Esophagus muscularis mucosa (tissue), 4 donors: ENCODE measurements at places on chromosomes 16 and 17. TPM values are rescaled to one million over a fixed set of nuclear protein-coding genes. Genes with fewer than 3 reads are reported as not detected.

- DNase-seq: no peak
Observed at GRCh38 chr17:44029736-44030135, 15.0 kb upstream of the TMEM101 start.

TBC1D3D gene
- total RNA-seq: not detected

- no peak for DNase-seq
Observed at GRCh38 chr16:47034455-47034854, 61.0 kb upstream of the DNAJA2 start.

ENKD1 gene
- total RNA-seq: 47.3 TPM

GRCh38 chr16:64185954-64186353 lies 935.9 kb downstream of the CDH11 start:
- no peak for DNase-seq

CAMKK1 gene
- total RNA-seq: 8.8 TPM

GRCh38 chr17:61554209-61554608 lies 36.8 kb downstream of the NACA2 start:
- no peak for DNase-seq

HOXB6 gene
- total RNA-seq: 2.2 TPM
